ENCODE measurements at places on chromosomes 12 and 14.
A peak's percentile ranks its signal among the peaks of the same experiment; 100 is the strongest.

DNA sequence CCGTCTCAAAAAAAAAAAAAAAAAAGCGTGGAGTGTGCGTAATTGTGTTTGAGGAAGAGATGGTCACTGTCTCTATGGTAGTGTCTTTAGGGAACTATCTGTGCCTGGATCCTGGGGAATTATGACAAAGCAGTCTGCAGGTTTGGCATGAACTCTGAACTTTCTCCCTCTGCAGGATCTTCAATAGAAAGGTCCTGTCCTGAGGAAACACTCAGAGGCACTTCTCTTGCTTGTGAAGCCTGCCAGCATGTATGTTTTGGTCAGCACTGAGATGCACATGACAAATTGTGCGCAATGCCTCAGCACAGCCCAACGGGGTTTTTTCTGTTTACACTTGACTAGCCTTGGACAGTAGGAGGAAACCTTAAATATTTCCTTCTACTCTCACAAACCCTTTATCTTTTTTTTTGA, 46.6 kb downstream of the ATF7 start:
- no peak for DNase-seq

DNA sequence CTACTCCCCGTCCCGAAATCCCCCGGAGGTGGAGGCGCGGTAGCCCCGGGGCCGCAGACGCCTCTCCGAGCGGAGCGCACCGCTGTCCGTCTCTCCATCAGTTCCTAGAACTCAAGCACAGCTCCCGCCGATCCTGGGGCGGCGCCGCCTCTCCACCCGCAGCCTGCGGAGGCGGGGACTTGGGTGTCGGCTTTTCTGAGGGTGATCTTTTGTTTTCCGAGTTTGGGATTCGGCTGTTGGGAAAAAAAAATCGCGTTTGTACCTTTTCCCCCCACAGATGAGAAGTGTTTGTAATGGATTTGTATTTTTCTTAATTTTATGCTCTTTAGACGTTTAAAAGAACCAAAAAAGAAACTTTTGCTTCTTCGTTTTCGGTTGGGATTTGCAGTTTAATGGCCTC, 26.6 kb downstream of the LRCOL1 start:
- DNase-seq, result no peak

DNA sequence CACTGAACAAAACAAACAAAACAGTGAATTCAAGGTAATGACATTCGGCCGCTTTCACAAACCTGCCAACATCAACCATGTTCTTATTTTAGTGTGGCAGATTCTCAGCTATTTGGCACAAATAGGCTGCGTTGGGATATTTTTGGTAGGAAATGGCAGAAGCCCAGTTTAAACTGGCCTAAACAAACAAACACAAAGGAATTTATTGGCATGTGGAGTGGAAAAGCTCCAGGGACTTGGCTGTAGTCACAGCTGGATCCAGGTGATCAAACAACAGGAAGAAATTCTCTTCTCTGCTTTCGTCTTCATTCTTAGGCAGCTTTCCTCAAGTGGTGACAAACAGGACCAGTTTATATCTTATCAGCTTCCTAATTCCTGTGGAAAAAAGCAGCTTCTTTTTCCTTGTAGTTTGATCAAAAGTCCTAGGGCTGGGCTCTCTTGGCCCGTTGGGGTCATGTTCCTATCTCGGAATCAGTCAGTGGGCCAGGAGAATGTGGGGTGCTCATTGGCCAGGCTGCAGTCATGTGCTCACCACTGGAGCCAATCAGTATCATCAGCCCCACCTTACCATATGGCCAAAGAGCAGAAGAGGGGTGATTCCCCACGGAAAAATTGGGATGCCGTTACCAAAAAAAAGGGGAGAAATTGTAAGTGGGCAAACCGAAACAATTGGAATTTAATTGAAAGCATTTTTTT, 22.6 kb downstream of the C12orf75 start:
- DNase-seq, result no peak

DNA sequence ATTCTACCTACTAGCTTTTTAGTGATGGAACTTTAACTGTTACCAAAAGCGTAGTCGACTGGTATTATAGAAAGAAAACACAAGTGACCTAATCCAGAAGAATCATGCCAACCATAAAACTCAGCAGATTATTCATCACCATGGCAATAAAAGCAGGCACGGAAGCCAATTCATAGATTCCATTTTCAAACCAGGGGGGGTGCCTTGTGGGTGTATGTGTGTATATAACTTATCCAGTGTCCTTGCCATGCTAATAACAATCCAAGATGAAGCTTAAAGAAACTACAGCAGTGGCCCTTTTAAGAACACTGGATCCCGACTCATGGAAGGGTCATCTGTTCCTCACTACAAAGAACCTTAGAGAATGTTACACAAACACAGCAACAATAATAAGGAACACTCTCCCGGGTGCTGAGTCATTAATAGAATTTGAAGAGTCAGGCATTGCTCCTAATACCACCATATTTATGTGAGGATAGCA, 61.0 kb downstream of the EPS8 start:
- DNase-seq, result no peak

- no peak for DNase-seq
Observed at GRCh38 chr12:46811185-46811584, 14.6 kb downstream of the SLC38A4 start.

- no peak for DNase-seq
Observed at GRCh38 chr14:104601786-104602185, 2.8 kb downstream of the TMEM179 start.

GRCh38 chr14:37969511-37969979, 238.2 kb upstream of the SSTR1 start:
- DNase-seq, result no peak

DNA sequence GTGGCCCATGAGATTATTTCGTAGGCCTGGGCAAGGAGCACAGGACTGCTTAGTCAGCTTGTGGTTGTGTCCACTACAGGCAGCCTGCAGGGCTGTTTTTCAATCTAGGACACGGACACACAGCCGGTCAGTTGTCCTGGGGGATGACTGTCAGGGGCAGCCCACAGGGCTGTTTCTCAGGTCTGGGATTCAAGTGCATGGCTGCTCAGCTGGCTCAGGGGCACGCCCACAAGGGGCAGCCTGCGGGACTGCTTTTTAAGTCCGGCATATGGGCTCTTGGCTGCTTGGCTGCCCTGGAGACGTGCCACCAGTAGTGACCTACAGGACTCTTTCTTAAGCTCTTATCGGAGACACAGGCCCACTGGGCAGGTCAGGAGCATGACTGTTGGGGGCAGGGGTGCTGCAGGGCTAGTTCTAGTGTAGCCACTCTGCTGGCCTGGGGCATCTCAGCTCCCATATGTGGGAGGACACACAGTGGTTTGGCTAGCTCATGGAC, 26.6 kb upstream of the GTF2A1 start:
- no peak for DNase-seq

DNA sequence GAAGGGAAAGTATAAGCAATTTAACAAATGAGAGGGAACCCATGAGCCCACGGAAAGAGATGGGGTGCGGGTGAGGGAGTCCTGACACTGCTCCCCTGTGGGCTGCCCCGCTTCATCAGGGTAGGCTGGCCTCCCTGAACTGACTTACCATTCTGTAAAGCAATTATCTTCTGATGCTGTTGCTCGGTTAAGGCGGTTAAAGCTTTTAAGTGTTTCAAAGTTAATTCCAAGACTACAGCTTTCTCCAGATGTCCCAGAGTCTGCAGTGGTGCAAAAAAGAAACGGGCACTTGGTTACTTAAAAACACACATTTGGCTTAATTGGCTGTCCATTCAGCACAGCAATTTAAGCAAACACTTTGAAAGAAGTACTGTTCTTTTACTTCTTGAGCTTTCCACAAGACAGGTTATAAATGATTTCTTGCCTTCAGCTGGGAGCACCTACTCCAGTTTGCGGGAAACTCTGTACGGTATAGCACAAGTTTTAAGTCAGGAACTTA, 1.3 kb downstream of the BHLHE41 start:
- DNase-seq, result peak; percentile 28

Measured in common myeloid progenitor, CD34-positive (primary cell).